Activated naive CD8-positive, alpha-beta T cell treated with anti-CD3 and anti-CD28 coated beads, Interleukin-2, amount 50 U/mL, for 24 hours (primary cell): ENCODE measurements at places on chromosomes 1 and 21.

GRCh38 chr1:72288886-72289285 is 6.5 kb upstream of the NEGR1 start:
- H3K27me3 ChIP-seq = peaks cover 4% of the 10 kb centered on the region
- no peak for DNase-seq
- H3K27ac ChIP-seq = no peak overlapping the region

DNA sequence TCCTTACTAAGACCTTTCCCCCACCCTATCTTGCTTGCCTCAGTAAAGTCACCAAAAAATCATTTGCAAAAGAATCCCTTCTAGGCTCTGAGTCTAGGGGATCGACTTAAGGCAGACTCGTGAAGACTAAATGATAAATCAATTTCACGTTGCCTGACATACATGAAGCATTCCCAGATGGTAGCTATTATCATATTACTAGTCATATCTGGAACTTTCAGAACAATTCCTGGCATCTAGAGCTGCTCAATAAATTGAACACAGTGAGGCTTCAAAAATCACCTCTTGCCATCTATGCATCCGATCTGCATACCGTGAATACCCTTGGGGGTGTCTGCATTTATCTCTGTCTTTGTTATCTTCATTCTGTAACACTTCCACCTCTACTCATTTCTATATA is 49.6 kb upstream of the DAB1 start:
- no peak for DNase-seq
- H3K4me3 ChIP-seq = no peak overlapping the region
- no peak overlapping the region for H3K27ac ChIP-seq

GRCh38 chr1:41822866-41823265 is 95.9 kb downstream of the HIVEP3 start:
- H3K4me1 ChIP-seq = peaks cover 23% of the 10 kb centered on the region
- H3K27me3 ChIP-seq = no peaks in the 10 kb centered on the region
- H3K4me3 ChIP-seq = no peak overlapping the region

GRCh38 chr1:165063181-165063965 is 293.1 kb downstream of the LMX1A start:
- H3K4me3 ChIP-seq = no peak overlapping the region
- peaks cover 2% of the 10 kb centered on the region for H3K27me3 ChIP-seq
- no peak for DNase-seq
- H3K27ac ChIP-seq = no peak overlapping the region
- no peaks in the 10 kb centered on the region for H3K4me1 ChIP-seq

GRCh38 chr1:92476071-92476631 is 10.6 kb downstream of the GFI1 start:
- H3K36me3 ChIP-seq = peaks cover 83% of the 10 kb centered on the region
- peak overlapping the region; percentile 82 for H3K27ac ChIP-seq
- H3K4me1 ChIP-seq = peaks cover 78% of the 10 kb centered on the region
- H3K4me3 ChIP-seq = peak overlapping the region; percentile 45
- no peaks in the 10 kb centered on the region for H3K27me3 ChIP-seq
- peak; percentile 64 for DNase-seq

DNA sequence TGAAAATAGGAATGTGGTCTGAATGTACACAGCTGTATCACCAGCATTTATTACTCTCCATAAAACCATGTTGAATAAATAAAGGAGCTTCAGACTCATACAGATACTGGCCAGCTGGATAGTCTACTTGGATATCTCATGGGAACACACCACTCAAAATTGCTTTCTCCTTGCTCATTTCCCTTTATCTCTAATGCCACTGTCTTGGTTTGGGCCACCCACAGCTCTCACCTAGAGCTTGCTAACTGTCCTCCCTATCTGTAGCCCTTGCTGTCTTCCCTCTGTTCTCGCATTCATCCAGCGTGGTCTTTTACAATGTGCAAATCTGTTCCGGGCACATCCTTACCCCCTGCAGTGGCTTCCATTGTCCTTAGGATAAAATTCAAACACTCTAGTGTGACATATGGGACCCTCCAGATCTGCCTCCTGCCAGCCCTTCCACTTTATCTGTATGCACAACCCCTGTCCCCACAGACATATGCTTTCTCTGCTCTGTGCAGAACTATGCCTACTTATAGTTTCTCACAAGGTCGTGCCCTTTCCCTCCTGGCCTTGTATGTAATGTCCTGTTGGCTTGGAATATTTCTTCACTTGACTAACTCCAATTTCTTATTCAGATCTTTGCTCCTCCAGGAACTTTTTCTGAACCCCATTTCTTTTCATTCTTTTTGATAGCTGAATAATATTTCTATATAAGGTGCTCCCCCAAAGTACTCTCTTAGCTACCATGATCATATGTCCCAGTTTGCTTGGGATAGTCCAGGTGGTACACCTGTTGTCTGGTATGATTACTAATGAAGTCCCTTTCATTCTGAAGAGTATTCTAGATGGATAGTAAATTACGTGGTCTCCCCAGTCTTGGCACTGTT is 2.9 kb downstream of the FLVCR1 start:
- H3K4me1 ChIP-seq = peaks cover 29% of the 10 kb centered on the region
- H3K27me3 ChIP-seq = no peaks in the 10 kb centered on the region
- H3K36me3 ChIP-seq = peaks cover 19% of the 10 kb centered on the region
- no peak overlapping the region for H3K27ac ChIP-seq

- no peak overlapping the region for H3K4me3 ChIP-seq
- H3K27me3 ChIP-seq = no peaks in the 10 kb centered on the region
- DNase-seq = no peak
- no peaks in the 10 kb centered on the region for H3K36me3 ChIP-seq
- no peaks in the 10 kb centered on the region for H3K4me1 ChIP-seq
Measured at GRCh38 chr1:178055779-178056471, 38.0 kb upstream of the RASAL2 start.

DNA sequence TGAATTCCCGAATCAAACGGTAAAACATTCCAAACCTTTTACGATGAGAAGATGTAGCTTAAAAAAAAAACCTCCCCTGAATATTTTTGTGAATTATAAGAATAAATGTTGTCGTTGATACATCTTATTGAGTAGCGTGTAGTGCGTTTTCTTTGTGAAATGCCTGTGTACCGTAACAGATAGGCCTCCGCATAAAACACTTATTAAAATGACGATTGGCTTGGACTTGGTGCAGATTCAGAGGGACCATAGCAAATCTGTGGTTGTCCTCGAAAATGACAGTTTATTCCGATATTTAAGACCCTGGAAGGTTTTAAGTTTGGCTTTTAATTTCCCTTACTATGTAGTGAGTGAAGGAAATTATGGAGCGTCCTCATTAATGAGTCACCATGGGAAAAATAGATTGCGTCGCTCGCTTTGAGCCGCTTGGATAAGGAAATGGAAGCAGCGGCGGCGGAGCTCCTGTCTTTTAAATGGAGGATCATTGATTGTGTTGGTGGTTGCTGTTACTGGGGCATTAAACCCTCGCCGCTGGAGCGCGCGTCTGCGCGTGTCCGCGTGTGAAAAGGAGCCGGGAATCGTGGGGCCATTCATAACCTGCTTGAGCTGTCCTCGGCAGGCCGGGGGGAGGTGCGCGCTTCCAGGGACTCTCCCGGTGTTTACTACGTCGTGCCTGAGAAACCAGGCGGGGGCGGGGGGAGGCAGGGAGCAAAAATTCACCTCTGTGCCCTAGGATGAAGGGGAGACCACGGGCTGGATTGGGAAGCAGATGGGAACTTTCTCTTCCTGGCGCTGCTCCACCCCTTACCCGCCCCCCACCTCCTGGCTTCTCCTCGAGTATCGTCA is 1.6 kb downstream of the SPEN start:
- peak overlapping the region; percentile 91 for H3K4me3 ChIP-seq
- no peaks in the 10 kb centered on the region for H3K27me3 ChIP-seq
- peaks cover 7% of the 10 kb centered on the region for H3K36me3 ChIP-seq
- peak; percentile 73 for DNase-seq
- H3K4me1 ChIP-seq = peaks cover 55% of the 10 kb centered on the region

- no peaks in the 10 kb centered on the region for H3K27me3 ChIP-seq
- H3K27ac ChIP-seq = no peak overlapping the region
- DNase-seq = no peak
- H3K4me3 ChIP-seq = no peak overlapping the region
Measured at GRCh38 chr1:73611681-73612080, 586.3 kb downstream of the LRRIQ3 start.

DNA sequence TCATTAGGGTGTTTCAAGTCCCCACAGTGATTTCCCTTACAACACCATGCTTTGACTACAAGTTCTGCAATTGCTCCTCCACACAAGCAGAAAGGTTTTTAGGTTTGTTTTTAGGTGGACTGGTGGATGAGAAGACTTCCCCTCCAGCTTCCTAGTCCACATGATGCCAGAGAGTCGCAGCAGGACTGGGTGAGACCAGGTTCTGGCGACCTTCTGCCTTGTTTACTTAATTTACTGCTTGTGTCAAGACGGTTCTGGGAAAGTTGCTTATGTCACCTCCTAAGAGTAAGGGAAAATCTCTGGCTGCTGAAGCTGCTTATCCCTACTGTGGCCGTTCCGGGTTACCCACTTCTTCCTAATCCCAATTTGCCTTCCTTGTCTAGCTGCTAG is 76.4 kb downstream of the GLUL start:
- no peaks in the 10 kb centered on the region for H3K4me1 ChIP-seq
- peaks cover 2% of the 10 kb centered on the region for H3K27me3 ChIP-seq
- no peaks in the 10 kb centered on the region for H3K36me3 ChIP-seq
- no peak overlapping the region for H3K4me3 ChIP-seq

- no peak overlapping the region for H3K4me3 ChIP-seq
- H3K27ac ChIP-seq = no peak overlapping the region
Measured at GRCh38 chr1:183674339-183674738, 21.2 kb upstream of the APOBEC4 start.

DNA sequence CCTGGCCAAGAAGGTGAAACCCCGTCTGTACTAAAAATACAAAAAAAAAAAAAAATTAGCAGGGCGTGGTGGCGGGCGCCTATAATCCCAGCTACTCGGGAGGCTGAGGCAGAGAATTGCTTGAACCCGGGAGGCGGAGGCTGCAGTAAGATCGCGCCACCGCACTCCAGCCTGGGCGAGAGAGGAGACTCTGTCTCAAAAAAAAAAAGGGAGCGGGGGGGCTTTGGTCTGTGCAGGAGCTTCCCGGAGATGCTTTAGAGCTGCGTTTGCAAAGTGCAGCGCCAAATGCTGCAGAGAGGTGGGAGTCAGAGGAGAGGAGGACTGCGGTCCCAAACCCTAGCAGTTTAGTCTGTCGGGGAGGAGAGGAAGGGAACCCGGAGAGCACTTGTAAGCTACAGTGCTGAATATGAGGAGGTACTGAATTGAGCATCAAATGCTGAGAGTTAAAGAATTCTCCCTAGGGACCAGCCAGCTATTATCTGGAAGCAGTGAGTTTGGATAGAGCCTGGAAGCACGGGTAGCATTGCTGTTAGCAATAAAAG is 569 bp downstream of the FALEC start:
- H3K36me3 ChIP-seq = peaks cover 4% of the 10 kb centered on the region
- no peaks in the 10 kb centered on the region for H3K27me3 ChIP-seq
- H3K27ac ChIP-seq = peak overlapping the region; percentile 55
- DNase-seq = peak; percentile 23
- peaks cover 20% of the 10 kb centered on the region for H3K4me1 ChIP-seq

- H3K27ac ChIP-seq = no peak overlapping the region
- H3K36me3 ChIP-seq = no peaks in the 10 kb centered on the region
- no peak overlapping the region for H3K4me3 ChIP-seq
- no peak for DNase-seq
- no peaks in the 10 kb centered on the region for H3K27me3 ChIP-seq
Measured at GRCh38 chr1:228284521-228284920, 76.7 kb downstream of the OBSCN start.

DNA sequence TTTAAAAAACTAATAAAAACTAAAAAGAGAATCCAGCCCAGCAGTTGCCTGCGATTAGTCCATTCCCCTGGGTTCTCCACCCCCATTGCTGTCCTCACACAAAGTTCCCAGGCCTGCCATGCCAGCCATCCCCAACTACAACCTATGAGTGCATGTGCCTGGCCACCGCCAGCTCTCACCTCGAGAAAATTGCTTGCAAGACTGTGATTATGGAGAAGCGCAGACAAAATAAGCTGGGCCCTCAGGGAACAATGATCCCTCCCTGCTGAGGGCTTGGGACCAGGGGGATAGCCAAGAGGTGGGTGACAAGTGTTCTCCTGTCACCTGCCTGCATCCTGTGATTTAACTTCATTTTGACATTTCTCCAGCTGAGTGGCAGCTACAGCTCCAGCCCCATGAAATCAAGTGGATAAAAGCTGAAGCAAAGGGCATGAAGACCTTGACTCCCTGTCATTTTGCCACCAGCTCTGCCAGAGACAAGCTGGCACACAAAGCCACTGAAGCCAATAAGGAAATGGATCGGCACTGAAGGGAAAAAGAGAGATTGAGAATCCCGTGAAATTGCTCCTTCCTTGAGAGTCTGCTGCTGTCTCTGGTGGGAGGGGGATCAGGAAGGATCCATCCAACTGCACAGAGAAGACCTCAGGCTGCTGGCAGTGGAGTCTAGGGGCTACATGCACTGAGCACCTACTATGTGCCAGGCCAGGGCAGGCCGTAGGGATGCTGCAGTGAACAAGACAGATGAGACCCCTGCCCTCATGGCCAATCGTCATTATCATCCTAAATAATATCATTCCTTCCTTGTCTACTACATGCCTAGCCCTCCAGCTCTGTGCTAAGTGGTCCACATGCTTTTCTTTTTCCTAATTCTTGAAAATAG is 40.7 kb downstream of the MATN1 start:
- H3K4me3 ChIP-seq = no peak overlapping the region
- H3K27ac ChIP-seq = no peak overlapping the region
- peaks cover 9% of the 10 kb centered on the region for H3K4me1 ChIP-seq
- H3K27me3 ChIP-seq = peaks cover 57% of the 10 kb centered on the region
- no peak for DNase-seq

DNA sequence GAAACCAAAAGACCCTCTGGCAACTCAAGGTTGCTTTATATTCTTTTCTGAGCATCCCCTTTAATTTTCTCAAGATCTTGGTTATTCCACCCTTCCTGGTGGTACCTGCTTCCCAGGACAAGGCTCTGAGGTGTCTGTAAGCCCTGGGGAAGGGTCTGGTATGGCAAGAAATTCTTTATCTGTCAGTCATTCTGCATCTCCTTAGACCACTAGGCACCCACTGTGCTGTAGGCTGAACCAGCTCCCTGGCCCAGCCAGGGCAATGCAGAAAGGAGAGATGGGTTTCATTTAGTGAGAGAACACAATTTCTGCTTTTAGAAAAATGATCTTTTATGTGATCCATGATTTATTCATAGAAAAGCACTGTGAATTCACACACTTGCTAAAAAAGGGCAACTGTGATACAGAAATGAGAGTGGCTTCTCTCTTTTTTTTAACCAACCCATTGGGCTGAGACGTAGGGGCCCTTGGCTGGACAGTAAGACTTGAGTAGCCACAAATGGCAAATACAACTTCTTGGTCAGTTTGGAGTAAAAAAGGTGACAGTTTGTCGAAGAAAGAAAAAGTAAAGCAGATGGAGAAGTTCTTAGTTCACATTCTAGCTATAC is 4.1 kb downstream of the UROD start:
- H3K27me3 ChIP-seq = no peaks in the 10 kb centered on the region
- no peak for DNase-seq
- no peak overlapping the region for H3K27ac ChIP-seq
- peaks cover 17% of the 10 kb centered on the region for H3K36me3 ChIP-seq
- no peak overlapping the region for H3K4me3 ChIP-seq

- no peaks in the 10 kb centered on the region for H3K36me3 ChIP-seq
- peaks cover 46% of the 10 kb centered on the region for H3K4me1 ChIP-seq
- peak overlapping the region; percentile 94 for H3K27ac ChIP-seq
- peak overlapping the region; percentile 86 for H3K4me3 ChIP-seq
- DNase-seq = peak; percentile 79
Measured at GRCh38 chr1:154999571-155000410, 2.8 kb upstream of the ZBTB7B start.
